ENCODE measurements at places on chromosomes 1 and 21. TPM values are rescaled to one million over a fixed set of nuclear protein-coding genes. Genes with fewer than 3 reads are reported as not detected.

The ZBED6 gene
- 21.6 TPM for total RNA-seq

The ARHGEF19 gene
- 19.3 TPM for total RNA-seq

The SHISAL2A gene
- total RNA-seq = not detected

The BCL2L15 gene
- total RNA-seq = 0.63 TPM

The FBLIM1 gene
- total RNA-seq = 45.9 TPM

The FCRL2 gene
- total RNA-seq = not detected

The RAB4A gene
- 41.3 TPM for total RNA-seq

The PRAMEF8 gene
- not detected for total RNA-seq

- DNase-seq = no peak
Observed at GRCh38 chr1:185345913-185346720, 29.1 kb upstream of the IVNS1ABP start.

DNA sequence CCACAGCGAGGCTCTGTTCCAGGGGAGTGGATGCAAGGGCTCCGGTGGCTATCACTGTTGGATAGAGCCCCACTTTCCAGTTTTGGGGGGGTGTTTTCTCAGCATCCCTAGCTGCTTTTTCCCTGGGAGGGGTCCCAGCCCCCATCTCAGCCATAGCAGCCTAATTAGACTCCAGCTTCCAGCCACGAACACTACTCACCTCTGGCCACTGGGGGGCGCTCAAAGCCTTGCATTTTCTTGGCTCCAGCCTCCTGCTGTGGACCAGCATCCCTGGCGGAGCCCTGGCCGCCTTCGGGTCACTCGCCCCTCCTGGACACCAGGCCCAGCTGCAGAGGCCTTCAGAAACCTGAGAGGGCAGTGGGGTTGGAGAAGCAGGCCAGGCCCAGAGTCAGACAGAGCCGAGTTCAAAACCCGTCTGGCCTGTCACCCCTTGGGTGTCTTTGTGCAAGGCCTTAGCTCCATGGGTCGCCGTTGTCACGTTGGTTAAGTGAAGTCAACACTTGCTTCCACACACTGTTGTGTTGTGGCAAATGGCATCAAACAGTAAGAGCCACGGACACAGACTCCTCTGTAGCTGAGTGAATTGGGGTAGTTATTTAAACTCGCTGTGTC, 93.5 kb upstream of the ACTL8 start:
- DNase-seq = peak; percentile 19

DNA sequence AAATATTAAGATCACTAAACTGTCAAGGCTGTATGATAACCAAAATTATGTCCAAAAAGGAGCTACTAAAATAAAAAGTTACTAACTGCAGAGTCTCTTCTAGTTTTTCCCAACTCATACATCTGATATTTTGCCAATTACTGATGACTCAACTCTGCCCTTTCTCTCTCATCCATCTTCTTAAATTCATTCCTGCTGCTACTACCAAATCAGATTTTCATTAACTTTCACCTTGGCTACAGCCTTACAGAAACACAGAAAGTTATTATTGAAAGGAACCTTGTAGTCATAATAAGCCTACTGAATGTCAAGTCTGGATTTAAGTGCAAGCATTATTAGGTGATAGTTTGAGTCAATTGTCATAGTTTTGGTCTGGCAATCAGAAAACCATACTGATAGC, 273.1 kb downstream of the DPYD start:
- DNase-seq = no peak

- no peak for DNase-seq
Observed at GRCh38 chr1:228706305-228706704, 29.0 kb upstream of the RHOU start.

DNA sequence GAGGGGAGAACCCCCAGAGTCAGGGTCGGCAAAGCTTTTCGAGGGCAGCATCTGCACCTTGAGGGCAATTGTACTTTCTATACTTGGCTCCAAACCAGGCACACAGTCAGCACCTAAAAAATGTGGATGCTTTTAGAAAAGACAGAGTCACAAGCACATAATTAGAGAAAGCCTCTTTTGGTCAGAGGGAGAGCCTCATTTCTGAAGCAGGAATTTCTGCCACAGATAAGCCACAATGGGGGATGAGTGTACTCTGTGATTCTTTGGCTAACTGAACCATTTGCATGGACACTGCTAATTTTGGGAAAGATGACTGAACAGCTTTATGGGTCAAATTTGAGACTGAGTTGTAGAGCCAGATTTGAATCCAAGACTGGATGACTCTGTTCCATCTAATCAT, 635.7 kb downstream of the KIF26B start:
- no peak for DNase-seq

DNA sequence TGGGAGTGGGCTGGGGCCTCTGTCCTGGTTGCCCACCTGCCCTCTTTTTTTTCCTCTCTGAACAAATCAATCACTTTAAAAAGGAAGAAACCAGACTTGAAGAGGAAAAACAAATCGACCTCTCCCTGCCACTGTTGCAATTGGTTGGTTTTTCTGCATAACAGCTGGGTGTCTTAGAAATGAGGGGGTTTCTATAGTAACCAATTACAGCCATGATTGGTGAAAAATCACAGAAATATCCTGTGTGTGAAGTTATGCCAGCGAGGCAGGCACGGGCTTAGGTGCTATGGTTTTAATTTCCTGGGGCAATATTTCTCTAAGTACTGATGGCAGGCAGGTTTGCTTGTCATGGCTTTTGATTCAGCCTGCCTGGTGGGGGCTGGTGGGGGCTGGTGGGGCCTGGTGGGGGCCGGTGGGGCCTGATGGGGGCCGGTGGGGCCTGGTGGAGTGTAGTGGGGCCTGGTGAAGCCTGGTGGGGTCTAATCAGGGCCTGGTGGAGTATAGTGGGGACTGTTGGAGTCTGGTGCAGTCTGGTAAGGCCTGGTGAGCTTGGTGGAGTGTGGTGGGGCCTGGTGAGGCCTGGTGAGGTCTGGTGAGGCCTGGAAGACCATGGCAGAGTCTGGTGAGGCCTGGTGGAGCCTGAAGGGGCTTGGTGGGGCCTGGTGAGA, 54.6 kb downstream of the AJAP1 start:
- no peak for DNase-seq

- DNase-seq = no peak
Observed at GRCh38 chr1:18923756-18924211, 21.4 kb upstream of the ALDH4A1 start.

DNA sequence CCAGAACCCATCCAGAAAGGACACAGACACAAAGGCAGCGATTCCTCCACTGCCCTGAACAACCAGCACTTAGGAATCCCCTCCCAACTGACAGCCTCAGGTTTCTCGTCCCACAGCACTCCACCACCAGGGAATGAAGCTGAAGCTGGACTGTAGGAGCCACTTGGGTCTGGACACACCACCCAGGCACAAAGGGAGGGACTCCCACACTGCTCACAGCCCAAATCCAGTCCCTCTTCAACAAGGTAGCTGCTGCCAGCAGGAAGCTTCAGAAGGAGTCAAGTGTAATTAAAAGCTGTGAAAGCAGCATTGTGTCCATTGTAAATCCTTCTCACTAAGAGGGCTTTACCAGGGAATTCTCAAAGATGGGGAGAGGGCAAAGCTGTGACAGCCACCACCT, 29.0 kb downstream of the LMX1A start:
- DNase-seq = no peak

DNA sequence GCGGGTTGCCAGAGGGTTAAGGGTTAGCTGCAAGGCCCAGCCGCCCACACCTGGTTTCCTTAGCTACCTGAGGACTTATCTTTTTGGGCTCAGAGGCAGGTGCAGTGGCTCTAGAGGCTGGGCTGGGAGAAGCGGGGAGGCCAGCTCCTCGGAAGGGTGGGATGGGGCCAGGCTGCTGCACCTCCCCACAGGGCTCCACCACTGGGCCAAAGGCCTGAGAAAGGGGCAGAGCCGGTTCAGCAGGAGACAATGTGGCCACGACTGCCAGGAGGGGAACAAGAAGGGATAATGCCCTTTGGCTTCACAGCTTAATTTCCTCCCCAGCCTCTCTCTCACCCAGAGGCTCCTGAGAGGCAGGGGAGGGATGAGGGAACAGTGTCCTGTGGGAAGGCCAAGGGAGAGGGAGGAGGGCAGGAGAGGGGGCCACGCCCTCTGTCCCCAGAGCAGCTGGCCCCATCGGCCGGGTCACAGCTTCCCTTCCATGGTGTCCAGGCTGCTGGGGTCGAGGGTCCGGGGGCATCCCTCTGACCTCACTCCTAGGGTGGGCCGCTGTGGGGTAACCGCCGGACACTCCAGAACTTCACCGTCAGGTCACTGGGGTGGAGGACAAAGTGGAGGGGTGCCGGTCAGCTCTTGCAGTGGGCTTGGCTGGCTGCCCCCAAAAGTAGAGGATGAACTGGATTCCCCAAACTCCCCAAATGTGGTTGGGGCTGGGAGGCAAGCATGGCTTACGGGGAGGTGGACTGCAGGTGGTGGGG, 50.4 kb downstream of the KIF21B start:
- DNase-seq = no peak

DNA sequence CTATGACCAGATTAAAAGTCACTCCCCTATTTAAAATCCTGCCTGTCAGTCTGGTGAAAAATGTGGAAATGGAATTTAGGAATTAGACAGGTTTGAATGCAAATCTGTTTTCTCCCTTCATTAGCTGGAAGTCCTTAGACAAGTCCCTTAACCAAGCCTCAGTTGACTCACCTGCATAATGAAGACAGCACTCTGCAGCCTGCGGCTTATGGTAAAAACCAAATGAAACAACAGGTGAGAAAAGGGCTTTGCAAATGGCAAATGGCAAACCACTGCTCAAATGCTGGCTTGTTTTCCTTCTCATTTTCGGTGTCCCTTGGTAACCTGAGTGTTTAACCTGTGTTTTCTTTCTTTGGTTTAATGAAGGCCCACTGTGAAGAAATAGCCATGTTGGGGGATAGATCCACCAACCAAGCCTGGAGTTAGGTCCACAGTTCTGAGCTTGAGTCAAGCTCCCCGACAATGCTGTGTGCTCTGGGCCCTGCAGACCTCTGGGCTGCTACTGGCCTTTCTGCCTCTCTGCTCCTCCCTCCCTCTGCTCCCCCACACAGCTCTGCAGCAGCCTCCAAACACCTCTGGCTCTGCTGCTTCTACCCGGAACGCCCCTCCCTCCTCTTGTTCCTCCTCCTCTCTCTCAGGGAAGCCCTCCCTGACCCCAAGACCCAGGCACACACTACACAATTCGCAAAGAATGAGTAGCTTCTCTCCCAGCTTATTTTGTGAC, 641.8 kb downstream of the MATN1 start:
- no peak for DNase-seq

- no peak for DNase-seq
Observed at GRCh38 chr1:180563026-180563827, 4.5 kb downstream of the OVAAL start.

GRCh38 chr1:180930687-180931086, 18.0 kb downstream of the KIAA1614 start:
- DNase-seq = no peak

GRCh38 chr1:164611754-164612642, 53.0 kb downstream of the PBX1 start:
- no peak for DNase-seq

DNA sequence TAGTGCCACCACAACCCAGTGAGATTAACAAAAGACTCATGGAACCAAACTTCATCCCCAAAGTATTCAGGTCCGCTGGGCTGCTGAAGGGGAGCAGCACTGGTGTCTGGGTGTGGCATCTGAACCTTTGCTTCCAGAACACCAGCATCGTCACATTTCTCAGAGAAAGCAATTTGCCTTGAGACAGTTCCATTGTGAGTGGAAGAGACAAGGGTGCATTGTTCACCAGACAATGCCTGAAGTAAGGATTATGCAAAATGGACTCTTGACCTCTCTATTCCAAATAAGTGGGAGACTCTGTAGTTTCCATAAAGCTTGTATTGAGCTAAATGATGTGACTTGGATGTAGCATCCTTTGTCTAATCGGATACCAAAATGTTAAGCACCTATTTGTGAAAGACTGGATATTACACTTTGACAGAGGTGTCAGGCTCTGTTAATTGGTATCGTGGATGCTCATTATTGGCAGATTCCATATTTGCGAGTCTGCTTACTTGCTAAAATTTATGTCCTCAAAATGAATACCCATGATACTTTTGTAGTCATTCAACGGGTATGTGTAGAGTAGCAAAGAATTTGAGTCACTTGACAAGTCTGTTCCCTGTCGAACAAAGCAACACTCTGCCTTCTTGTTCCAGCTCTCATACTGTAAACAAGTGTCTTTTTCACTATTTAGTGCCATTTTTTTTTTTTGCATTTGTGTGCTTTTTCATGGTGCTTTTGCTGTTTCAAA, 75.6 kb downstream of the MRPS6 start:
- no peak for DNase-seq

GRCh38 chr1:92536211-92536979, 49.7 kb upstream of the GFI1 start:
- DNase-seq = no peak

- no peak for DNase-seq
Observed at GRCh38 chr1:34320053-34320669, 143.5 kb downstream of the C1orf94 start.

DNA sequence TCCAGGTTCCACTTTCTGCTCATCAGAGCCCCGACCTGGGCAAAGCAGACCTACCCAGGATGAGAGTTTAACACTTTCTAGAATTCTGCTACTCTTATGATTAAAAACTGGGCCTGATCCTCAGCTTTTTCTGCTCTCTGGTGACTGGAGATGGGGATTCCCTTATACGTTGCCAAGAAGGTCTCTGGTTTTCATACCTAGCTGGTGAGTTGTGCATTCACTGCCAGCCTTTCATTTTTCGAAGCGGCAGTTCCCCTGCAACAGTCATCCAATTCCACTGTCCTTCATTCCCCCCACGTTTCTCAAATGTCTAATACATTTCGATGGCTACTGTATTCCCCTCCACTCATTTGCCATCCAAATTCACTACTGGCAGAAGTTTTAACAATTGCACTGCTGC, 135.3 kb downstream of the ADSS2 start:
- DNase-seq = no peak

GRCh38 chr1:174194461-174194860, 35.1 kb downstream of the RABGAP1L start:
- no peak for DNase-seq

GRCh38 chr1:217668351-217668940, 37.3 kb downstream of the SPATA17 start:
- no peak for DNase-seq

DNA sequence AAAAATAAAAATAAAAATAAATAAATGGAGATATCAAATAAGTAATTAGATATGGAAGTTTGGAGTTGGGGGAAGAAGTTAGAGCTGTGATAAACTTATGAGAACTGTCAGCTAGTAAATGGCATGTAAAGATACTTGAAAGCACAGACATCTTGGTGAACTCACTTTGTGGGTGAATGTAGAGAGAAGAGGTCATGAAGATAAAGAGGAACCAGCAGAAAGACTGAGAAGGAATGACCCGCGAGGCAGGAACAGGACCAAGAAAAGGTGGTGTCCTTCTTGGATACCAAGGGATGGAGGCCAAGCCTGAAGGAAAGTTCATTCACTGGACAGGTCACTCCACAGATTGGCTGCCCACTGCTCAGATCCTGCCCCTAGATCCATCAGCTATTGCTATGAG, 4.7 kb upstream of the CAPZB start:
- no peak for DNase-seq

All from tibial nerve (tissue), 4 donors.